HS-5 (cell line): ENCODE measurements at places on chromosomes 5 and 9.

DNA sequence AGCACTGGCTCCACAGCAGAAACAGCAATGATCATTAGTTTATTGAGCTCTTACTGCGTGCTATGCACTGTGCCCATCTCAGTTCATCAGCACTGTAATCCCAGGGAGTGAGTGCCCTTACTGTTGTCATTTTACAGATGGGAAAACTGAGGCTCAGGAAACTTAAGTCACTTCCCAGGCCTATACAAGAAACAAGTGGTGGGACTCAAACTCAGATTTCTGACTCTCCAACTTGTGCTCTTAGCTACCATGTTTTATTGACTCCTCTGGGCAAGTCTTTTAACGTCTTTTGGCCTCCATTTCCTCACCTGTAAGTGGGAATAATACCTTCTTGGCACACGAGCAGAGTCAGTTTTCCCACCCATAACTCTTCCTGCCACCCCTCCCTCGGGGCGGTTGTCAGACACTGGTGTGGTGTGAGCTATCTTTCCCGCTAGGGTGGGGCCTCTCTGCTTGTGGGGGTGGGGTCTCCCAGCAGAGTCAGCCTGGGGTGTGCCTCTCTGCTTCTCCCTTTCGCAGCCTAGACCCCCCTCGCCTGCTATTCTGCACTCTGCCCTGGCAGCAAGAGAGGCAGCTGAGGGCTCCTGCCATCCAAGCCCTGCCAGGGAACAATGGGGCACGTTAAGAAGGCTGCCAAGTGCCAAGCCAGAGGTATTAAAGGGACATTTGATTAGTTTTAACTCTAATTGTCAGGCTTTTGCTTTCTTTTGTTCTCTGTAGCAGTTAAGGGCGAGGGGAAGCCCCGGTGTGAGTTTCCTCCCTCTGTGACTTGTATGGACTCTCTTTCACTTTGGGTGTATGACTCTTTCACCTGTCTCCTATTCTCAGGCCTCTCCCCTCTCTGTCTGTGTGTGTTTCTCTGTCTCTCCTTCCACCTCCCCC lies 12.1 kb downstream of the GALNT10 start:
- DNase-seq: no peak

GRCh38 chr5:124735169-124735858 lies 11.1 kb downstream of the ZNF608 start:
- no peak for DNase-seq

- DNase-seq: no peak
Observed at GRCh38 chr5:124701873-124702425, 44.5 kb downstream of the ZNF608 start.

GRCh38 chr9:107740088-107740980 lies 250.8 kb upstream of the KLF4 start:
- DNase-seq: no peak

GRCh38 chr9:93392974-93393373 lies 58.5 kb upstream of the FAM120A start:
- DNase-seq: no peak

- no peak for DNase-seq
Observed at GRCh38 chr9:34869390-34869789, 88.7 kb upstream of the PHF24 start.

DNA sequence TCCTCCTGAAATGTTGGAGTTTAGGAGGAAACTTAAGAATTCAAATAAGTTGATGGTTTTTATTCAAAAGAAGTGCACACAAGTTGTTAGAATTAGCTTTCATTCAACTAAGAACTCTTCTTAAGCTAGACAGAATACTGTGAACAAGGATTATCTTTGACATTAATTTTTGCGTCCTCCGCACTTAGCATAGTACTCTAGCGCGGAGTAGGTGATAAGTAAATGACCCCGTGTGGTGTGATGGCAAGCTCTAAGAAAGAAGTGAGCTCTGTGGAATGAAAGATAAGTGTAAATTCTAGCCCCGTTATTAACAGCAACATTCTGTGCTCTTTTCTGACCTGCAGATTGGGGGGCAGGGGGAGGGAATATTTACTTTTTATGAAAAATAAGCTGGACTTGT lies 1.0 kb downstream of the BRIX1 start:
- no peak for DNase-seq

DNA sequence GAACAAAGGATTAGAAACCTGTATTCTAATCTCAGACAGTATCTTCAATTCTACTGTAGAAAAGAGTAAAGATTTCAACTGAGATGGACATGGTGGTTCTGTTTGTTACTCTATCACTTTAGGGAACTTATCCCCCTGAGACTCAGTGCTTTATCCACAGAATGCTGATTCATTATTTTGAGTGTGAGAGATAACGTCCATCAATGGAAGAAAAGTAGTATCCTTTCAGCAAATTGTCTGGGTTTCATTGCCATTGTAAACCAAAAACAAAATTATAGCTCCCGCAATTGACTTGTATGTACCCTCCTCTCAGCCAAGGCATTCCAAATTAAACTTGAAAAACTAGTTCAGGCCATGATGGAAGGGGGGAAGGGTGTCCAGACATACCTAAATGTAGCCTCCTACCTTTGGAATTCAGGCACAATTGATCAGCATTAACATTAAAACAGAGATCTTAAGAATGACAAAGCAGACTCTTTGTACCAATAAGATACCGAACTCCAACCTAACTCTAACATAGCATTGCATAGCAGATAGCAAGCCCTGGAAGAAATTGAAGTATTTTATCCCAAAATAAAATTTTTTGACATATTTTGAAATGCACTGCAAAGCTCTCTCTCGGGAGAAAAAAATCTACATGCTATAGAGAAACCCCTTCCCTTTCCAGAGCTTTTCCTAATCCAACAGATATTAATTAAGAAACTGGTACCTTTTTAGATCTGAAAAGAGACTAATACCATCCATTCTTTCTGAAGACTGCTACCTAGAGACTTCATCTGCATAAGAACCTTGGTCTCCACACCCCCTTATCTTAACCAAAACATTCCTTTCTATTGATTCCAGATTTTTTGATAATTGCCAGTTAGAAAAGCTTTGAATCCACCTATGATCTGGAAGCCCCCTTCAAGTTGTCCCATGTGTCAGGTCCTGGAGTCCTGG lies 1055.7 kb downstream of the PTPRD start:
- DNase-seq: no peak

- no peak for DNase-seq
Observed at GRCh38 chr9:1871626-1872419, 143.3 kb upstream of the SMARCA2 start.

GRCh38 chr5:134371834-134372340 lies 518 bp downstream of the UBE2B start:
- no peak for DNase-seq

DNA sequence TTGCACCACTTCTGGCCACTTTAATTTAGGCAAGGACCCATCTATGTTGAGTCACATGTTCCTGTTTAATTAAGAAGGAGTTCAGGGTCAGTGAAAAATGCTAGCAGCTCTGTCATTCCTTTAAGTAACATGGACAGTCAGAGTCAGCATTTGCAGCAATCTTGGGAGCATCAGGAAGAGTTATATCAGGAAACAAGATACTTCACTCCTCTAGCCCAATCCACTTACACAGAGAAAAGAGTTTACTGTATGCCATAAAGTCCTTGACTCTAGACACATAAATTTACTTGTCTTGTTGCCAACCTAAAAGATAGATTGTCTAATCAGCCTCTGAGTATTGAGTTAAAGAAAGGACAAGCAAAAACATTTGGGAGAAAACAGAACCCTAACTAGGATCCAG lies 266.7 kb downstream of the PJA2 start:
- DNase-seq: no peak

- no peak for DNase-seq
Observed at GRCh38 chr9:21412107-21412506, 3.2 kb downstream of the IFNA8 start.

GRCh38 chr5:155004138-155004744 lies 9.3 kb upstream of the KIF4B start:
- no peak for DNase-seq

DNA sequence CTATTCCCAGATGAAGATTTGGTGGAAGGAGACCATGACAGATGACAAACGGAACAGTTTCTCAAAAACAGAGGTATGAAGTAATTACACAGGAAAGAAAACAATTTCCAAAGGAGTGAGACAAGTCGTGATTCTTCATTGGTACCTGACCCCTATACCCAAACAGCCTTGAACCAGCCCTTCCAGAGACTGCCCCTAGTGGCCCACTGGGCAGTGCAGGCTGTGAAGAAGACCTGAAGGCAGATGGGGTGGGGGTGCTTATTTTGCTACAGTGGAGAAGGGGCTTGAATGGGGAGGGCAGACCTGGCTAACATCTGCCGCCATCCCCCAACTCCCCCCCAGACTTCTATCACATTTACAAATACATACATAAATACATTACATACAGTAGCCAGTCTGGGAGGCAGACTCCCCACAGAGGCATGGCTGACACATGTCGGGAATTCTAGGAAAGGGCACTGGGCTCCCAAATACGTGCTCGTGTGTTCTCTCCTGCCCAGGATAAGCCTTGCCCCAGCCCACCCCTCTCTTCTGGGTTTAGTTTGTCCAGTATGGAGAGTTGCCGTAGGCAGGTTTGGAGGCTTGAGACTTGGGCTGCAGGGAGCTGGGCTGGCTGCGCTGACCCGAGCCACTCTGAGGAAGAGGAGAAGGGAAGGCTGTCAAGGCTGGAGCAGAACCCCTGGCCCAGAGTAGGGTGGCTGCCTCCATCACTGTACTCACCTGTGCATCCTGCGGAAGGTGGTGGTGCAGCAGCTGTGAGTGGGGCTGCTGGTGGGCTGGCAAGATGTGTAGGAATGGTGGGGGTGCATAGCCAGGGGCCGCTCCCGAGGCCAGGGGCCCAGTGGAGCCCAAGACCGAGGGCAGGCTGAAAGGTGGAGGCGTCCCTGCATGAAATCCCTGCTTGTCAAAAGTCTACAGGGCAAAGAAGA lies 105.3 kb downstream of the UBE2R2 start:
- no peak for DNase-seq

DNA sequence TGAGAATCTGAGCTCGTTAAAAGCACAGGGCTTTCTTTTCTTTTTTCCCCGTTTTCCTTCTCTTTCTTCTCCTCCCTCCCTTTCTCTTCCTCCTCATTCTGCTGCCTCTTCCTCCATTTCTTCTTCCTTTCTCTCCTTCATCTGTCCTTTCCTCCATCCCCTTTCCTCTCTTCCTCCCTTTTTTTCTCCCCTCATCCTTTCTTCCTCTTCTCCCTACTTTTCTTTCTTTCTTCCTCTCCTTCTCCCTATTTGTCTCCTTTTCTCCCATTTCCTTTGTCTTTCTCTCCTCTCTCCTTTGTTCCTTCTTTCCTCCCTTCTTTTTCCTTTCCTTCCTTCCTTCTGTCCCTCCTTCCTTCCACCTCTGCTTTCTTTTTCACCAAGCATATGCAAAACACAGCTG lies 649.4 kb downstream of the IRX1 start:
- DNase-seq: no peak

DNA sequence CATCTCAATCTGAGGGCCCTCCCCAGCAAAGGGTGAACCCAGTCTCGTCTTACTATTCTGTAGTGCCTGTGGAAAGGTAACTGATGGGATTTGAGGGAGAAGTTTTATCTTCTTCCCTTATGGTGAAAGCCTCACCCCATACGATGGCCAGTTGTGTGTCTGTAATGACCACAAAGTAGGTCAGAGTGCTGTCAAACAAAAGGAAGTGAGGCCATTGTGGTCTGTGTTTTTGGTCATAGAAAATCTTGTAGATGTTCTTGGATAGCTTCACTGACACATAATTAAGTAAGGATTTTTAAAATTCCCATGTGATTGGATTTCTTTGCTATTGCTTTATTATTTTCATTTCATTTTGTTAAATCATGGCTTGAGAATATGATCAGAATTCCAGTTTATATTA lies 505.1 kb upstream of the KLF4 start:
- no peak for DNase-seq

- no peak for DNase-seq
Observed at GRCh38 chr5:132486318-132487094, 4.1 kb downstream of the IRF1 start.

DNA sequence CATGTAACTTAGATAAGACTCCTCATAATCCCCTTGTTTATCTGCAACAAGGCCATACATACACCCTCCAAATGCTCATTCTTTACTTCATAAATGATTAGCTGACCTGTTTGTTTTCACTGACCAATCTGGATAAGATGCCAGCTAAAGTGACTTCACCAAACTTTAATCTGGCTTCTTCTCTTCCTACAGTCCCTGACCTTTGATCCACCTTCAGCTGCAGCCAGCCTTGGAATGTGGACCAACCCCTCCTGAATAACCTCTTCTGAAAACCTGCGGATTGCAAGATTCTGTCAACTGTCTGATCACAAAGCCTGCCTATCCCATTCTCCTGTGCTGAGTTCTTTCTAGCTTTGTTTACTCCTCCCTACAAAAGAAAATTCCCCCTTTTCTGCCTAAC lies 476.8 kb downstream of the LRRC70 start:
- no peak for DNase-seq

DNA sequence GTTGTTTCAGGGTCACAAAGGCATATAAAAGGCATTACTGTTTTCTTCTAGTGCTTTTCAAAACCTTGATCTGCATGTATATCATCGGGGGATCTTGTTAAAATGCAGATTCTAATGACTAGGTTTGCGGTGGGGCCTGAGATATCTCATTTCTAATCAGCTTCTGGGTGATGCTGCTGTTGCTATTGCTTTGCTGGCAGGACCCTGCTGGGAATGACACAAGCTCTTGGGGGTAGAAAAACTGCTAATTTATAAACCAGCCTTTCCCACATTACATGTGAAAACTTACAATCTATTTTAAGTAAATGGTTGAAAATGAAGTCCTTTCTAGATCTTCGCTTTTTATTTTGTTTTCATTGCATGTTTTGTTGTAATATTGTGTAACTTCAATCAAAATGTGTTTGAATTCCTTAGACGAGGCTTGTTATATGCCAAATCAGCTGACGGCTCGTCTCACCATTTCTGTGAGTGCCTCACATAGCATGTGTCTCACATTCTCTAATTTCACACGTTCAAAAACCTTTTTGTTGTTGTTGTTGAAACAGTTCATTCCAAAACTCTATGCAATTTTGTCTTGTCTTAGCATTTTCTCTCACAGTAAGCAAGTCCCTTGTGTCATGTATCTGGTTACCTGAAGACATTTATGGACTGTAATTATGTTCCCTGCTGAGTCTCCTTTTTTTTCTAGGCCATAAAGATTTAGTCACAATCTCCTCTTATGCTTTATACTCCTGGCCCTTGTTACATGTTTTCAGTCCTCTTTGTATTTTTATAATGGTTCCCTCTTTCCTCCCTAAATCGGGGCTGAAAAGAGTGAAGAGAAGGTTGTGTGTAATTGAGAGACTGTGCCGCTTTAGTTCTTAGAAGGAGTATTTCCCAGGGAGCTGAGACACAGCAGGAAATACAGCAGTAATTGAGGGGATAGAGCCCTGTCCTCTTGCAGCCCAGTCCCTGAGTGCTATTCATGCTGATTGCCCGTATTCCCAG lies 521.0 kb upstream of the SEMA6A start:
- no peak for DNase-seq
